ENCODE measurements at places on chromosomes 6 and 20.

DNA sequence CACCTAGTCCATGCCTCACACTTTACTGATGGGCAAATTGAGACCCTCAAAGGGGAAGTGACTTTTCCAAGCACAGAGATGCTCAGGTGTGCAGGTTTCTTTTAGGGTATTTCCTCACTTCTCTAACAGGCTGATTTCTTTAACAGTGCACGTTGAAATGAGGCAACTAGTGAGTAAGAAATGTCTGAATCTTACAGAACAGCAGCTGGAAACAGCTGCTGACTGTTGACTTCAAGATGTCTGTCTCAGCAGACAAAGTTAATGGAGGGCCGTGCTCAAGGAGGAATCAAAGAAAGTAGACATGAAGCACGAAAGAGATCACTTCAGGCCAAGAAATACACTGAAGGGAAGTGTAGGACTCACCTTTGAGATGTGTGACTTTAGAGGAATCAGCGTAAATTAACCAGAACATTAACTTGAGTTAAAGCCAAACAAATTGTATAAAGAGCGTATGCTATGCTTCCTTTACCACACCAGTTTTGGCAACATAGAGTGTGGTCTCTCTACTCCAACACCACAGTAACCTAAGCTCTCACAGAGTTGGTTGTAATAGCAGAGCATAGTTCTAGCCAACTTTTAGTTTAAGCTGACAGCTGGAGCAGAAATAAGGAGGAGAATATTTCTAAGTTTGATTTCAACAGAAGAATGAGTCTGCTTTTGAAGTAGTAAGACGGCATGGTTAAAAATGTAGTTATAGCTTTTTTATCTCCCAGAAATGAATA lies 60.9 kb downstream of the SAMD3 start:
- DNase-seq, result peak; percentile 6

GRCh38 chr6:166003569-166003968 lies 164.1 kb downstream of the TBXT start:
- DNase-seq, result no peak

GRCh38 chr6:7726416-7727085 lies 652 bp downstream of the BMP6 start:
- DNase-seq, result no peak

DNA sequence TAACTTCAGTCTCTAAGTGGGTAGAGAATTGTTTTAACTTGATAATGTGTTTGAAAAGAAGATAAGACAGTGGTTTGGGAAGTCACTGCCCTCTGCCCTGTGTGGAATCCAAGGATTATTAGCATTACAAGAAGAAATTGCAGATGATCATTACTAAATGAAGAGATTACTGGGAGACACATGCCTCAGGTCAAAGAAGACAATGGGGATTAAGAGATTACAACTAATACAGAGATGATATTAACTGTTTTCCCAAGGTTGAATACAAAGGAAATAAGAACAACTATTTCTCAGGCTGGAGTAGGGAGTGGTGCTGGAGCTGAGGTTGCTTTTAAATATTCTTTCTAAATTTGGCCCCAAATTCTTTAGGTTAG lies 166.0 kb downstream of the TRMT11 start:
- no peak for DNase-seq

DNA sequence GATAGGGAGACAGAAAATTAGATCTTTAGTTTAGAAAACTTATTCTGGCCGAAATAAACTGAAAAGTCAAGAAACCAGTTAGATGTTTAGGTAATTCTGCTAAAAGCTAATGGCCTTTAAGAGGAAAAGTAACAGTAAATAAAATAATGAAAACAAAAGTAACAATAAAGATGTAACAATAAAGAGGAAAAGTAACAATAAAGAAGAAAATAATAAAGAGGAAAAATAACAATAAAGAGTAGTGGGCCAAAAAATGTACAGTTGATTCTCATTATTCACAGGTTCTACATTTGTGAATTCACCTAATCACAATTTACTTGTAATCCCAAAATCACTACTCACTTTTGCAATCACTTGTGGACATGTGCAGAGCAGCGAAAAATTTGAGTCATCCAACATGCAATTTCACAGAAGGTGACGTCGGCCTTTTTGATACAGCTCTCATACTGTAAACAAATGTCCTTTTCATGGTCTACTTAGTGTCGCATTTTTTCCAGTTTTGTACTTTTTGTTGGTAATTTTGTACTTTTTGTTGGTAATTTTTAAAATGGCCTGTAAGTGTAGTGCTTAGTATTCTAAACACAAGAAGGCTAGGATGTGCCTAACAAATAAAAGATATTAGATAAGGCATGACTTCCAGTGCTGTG lies 24.0 kb downstream of the HBS1L start:
- no peak for DNase-seq

DNA sequence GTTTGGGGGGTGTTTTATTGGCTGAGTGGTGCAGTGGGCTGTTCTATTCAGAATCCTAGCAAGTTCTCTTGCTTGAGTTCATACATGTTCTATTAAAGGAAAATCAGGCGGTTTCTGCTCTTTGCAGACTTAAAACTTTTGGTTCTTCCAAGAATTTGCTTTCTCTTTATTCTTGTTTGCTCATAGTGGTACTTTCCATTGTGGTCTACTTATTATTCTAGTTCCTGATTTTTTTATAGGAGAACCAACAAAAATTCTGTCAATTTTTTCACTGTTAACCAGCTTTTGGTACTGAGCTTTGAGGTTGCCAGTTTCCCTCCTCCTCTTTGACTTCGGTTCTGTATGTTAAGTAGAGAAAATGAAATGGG lies 6.7 kb downstream of the AFDN start:
- DNase-seq, result no peak

- peak; percentile 25 for DNase-seq
Observed at GRCh38 chr6:106084106-106084988, 1.8 kb upstream of the PRDM1 start.

DNA sequence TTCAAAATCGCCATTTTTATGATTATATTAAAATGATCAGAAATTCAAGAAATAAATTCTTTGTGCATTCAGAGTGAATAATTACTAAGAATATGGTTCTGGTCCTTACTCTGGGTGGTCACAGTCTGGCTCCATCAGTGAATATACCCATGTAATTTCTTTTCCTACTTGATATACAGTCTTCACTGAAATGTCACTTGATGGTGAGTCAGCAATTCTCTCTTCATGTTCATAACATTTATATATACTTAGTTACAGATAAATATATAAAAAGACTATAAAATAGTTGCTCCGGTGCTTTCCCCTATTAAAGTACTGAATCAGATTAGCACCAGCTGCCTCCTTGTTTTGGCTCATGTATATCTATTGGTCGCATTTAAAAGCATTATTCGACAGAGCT lies 56.4 kb upstream of the MTRF1L start:
- no peak for DNase-seq

- no peak for DNase-seq
Observed at GRCh38 chr20:46129955-46130481, 11.9 kb downstream of the CD40 start.

DNA sequence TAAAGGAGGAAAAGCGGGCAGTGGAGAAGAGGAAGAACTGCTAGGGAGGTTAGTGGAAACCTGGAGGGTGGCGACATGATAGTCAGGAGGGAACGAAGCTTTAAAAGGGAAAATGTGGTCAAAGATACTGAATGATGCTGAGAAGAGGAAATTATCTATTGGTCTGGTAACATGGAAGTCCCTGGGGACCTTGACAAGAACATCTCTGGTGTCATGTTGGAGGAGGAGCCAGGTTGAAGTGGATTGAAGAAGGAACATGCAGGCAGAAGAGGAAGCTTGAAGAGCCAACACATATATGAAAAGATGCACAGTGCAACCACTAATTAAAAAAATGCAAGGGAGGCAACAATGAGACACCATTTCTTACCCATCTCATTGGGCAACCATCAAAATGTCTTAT lies 251.9 kb upstream of the RNF24 start:
- no peak for DNase-seq

DNA sequence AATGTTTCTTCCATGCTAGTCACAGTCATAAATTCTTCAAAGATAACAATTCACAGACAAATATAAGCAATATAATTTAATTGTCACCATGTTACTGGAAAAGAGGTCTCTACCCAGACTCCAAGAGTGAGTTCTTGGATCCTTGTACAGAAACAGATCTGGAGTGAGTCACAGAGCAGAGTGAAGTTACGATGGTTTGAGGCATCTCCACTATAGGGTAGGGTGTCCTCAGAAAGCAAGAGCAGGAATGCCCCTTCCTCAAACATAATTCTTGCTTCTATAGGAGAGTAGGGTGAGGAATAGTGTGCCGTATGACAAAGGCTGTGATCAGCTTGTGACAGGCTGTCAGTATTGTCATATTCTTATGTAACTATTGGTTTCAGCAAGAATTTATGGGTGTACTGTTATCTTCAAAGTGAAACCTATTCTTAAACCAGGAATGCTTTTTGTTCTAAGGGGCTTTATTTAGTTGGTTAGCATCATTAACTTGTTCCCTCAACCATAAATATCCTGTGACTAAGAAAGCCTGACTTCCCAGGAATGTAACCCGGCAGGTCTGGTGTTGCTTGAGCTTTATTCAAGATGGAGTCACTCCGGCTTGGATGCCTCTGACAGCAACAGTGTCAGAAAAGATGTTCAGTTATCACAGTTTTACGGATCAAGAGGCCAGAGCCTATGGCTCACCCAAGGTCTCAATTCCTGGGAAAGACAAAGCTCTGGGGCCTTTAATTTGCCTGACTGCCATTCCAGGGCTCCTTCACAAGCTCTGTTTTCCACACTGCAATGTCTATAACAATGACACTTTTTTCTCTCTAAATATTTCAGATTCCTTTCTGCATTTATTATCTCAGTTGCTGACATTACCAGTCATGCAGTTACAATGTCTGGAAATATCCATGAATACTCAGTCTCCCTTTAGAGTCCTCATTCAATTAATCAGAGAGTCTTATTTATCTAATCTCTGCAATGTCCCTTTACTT lies 298.6 kb downstream of the C6orf118 start:
- no peak for DNase-seq

- peak; percentile 9 for DNase-seq
Observed at GRCh38 chr6:113855500-113856374, 1.4 kb upstream of the MARCKS start.

DNA sequence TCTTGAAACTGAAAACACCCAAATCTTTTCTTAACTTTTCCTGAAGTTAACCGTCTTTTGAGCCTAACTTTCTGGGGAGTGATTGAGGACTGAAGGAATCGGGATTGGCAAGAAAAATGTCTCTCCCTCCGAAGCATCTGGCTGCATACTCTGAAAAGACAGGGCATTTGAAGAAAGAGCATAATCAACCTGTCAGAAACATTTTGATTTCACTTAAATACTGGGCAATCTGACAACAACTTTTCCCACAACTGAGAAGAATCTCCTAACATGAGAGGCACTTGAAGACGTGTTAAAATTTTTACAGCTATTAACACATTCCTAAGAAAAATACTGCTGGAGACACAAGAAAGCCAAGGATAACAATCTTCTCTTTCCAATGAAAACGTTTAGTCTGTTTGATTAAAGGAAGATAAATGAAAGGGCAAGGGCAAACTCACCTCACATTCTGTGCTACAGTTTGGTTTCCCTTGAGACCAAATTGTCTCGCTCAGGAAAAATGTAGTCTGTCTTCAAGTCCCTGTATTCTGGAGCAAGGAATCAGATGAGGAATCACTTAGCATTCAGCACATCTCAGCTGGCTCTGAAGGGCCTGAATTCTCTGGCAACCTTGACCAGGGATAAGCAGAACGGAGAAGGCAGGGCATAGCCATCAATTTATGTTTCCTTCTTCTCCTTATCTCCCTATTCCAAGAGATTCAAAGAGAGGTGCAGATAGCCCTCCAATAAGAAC lies 76.1 kb downstream of the TBX18 start:
- DNase-seq, result no peak

DNA sequence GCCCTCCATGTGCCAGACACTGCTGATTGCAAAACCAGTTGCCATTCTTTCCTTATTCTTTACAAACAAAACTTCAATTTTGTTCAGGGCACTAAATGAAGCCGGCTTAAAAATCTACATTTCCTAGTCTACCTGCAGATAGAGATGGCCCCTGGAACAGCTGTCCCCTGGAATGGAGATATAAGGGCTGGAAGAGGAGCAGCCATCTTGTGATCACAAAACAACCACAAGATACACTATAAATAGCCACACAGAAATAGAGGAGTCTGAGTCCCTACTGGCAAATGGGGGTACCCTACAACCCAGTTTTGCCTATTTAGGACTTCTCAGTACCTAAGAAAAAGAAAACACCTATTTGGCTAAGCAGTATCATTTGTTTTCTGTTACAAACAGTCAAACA lies 115.9 kb upstream of the BEND6 start:
- no peak for DNase-seq

DNA sequence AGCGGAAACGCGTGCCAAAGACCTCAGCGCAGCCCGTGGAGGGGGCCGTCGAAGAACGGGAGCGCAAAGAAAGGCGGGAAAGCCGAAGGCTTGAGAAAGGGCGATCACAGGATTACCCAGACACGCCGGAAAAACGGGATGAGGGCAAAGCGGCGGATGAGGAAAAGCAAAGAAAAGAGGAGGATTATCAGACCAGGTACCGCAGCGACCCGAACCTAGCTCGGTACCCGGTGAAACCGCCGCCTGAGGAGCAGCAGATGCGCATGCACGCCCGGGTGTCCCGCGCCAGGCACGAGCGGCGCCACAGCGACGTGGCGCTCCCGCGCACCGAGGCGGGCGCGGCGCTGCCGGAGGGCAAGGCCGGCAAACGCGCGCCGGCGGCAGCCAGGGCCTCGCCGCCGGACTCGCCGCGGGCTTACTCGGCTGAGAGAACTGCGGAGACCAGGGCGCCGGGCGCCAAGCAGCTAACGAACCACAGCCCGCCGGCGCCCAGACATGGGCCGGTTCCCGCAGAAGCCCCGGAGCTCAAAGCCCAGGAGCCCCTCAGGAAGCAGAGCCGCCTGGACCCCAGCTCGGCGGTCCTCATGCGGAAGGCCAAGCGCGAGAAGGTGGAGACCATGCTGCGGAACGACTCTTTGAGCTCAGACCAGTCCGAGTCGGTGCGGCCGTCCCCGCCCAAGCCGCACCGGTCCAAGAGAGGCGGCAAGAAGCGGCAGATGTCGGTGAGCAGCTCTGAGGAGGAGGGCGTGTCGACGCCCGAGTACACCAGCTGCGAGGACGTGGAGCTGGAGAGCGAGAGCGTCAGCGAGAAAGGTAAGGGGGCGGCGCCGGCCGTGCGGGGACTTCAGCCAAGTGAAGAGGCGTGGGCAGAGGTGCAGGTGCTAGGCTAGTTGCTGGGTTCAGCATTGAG lies 296.2 kb downstream of the RIMS1 start:
- no peak for DNase-seq

DNA sequence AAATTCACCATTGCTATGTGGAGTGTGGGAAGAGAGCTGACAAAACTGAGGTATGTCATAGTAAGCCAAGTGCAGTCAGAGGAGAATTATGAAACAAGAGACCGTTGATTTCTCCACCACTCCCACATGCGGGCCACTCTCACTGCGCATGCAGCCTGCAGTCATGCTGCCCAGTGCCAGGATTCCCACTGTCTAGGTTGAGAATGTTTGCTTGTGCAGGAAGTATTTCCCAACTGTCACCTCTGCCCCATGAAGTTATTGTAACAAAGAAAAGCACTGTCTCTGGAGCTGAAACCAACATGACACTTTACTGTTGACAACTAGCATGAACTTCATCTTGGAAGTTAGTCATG lies 18.7 kb upstream of the SFT2D1 start:
- peak; percentile 33 for DNase-seq

Measured in heart right ventricle (tissue), 16 donors.